ENCODE measurements at places on chromosomes 16 and 17.

DNA sequence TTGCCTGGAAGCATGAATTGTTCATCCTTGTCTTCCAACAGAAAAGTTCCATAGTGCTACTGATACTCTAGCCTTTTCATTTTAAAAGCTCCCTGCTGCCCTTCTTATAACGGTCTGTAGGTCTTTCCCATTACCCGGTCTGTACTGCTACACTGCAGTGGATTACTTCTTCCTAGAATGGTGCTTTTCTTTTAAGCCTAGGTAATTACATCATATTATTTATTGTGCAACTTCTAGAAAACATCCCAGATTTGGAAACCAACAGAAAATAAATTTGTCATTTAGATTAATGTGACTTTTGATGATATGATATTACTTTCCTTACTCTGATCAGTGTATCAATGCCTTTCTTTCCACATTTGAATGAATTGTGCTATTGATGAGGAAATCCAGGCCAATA is 199.4 kb downstream of the TANC2 start:
- DNase-seq: no peak

- DNase-seq: no peak
Measured at GRCh38 chr17:73588301-73588846, 55.9 kb downstream of the SDK2 start.

- no peak for DNase-seq
Measured at GRCh38 chr16:81765111-81765919, 13.8 kb upstream of the PLCG2 start.

GRCh38 chr16:57797216-57797525 is 5.1 kb downstream of the KIFC3 start:
- no peak for DNase-seq

GRCh38 chr16:57013902-57014301 is 24.5 kb downstream of the NLRC5 start:
- no peak for DNase-seq

DNA sequence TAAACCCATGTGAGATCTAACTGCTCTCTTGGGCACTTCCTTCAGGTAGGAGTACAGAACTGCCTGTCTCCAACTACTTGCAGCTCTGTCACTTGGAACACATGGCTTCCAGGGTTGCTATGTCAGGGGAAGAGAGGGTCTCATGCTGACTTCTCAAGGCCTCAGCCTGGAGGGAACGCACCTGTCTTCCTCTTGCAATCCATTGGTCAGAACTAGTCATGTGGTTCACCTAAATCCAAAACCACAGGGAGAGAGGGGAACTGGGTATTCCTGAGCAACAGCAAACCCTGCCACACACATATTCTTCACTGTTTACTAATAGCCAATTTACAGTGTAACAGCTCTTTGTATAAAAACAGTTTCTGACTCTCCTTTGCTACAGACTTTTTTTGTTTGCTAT is 206.1 kb downstream of the KCNJ2 start:
- no peak for DNase-seq

- no peak for DNase-seq
Measured at GRCh38 chr16:69812688-69813014, 50.5 kb downstream of the WWP2 start.

- no peak for DNase-seq
Measured at GRCh38 chr16:50466170-50466569, 82.0 kb upstream of the NKD1 start.

- DNase-seq: no peak
Measured at GRCh38 chr17:51434434-51435170, 174.3 kb downstream of the UTP18 start.

- DNase-seq: no peak
Measured at GRCh38 chr17:69117855-69118784, 23.6 kb downstream of the ABCA6 start.

DNA sequence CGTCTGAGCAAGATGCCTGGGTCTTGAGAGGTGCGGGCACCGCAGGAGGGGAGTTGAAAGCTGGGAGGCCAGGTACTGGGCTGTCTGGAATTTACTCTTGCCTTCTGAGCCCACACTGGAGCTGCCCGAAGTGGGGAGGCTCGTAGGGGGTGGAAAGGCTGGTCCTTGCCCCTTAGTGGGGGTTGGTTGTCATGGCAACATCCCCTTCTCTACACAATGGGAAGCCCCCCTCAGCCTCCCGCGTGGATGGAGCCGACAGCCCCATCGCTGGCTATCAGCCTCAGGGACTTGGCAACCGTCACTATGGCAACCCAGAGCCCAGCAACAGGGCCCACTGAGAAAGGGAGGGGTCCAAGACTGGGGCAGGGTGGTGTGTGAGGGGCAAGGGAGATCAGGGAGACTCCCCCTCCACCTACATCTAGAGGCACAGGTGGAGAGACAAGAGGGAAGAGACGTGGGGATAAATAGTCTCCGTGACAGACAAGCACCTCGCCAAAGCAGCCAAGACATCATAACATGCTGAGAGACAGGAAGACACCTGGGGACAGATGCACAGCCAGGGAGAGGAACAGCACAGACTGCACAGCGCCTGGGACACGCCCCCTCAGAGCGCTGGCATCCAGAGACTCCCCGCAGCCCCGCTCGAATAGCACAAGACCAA is 5.3 kb upstream of the DNAH2 start:
- DNase-seq: no peak

- no peak for DNase-seq
Measured at GRCh38 chr16:28196387-28196987, 15.3 kb downstream of the XPO6 start.

GRCh38 chr16:56275801-56276200 is 84.5 kb downstream of the GNAO1 start:
- DNase-seq: no peak

GRCh38 chr16:55900616-55901393 is 25.6 kb upstream of the CES5A start:
- DNase-seq: no peak

GRCh38 chr16:69711115-69711740 is 15.1 kb downstream of the NQO1 start:
- no peak for DNase-seq

DNA sequence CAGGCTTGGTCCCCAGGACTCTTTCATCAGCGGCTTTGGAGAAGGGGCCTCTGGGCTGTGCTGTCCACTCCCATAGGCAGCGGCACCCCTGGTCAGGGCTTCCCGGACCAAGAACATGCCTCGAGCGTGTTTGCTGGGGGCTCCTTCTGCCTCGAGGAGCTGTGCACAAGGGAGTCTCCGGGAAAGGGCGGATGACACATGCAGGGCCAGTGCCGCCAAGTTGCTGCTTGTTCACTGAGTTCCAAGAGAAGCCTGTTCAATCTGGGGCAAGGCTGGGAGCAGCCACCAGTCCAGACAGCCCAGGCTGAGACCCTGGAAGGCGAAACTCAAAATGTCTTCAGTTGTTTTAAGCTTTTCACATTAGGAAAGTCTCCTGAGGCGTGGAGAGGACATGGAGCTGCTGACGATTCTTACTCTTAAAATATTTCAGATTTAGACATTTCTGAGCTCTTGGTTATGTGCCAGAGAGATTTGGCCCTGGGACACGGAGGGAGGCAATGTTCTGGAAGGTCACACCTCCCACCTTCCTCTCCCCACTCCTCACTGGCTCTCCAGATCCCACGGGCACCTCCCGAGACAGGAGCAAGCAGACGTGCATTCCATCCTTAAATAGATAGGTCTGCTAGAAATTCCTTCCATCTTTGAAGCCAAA is 84.5 kb upstream of the ZNF469 start:
- DNase-seq: no peak

DNA sequence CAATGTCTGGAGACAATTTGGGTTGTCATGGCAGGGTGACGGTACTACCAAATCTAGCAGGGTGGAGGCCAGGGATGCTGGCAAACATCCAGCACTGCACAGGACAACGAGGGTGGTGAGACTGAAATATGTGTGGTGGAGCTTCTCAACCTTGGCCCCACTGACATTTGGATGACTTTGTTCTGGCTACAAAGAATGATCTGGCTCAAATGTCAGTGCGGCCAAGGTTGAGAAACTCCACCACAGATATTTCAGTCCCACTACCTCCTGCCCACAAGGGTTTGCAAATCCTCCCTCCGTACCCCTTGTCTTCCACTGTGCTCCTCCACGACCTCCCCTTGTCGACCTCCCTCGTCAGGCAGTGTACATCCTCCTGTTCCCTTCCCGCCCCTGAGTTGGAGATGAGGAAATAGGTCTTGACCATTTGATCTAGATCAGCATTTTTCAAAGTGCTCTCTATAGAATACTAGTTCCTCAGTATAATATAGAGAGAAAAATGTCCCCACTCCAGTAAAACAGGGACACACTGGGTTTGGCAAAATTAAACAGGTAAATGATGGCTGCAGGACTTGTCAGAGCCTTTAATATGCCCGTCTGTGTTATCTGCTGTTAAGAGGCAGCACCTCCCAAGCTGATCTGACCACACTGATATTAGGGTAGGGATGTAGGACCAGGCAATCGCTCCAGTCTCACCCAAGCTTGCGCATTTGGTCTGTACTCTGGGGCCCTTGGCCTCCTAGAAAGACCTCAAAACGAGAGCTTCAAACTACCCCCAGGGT is 6.8 kb downstream of the OSGIN1 start:
- DNase-seq: no peak
